Breast epithelium (tissue), 4 donors: ENCODE measurements at places on chromosomes 2 and 18.

DNA sequence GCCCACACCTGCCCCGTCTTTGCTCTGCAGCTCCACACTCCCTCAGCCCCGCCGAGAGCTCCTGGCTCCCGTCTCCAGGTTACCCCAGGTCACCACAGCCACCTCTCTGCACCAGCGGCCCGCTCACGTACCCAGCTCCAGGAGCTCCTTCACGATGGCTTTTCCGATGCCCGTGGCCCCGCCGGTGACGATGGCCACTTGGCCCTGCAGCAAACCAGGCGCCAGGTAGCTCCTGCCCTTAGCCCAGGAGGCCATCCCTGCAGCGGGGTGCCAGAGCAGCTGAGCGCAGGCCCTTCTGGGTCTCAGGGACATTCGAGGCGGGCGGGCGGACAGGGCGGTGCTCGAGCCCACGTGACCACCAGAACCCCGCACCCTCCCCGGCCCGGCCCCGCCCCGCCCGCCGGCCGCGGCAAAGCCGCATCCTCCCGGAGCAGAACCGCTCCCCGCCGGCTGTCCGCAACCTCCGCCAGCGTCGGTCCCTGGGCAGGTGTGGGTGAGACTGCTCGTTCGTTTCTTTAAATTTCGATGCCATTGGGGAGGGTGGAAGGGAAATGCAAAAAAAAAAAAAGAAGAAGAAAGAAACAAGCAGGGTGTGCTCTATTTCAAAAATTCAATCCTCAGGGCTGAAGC is at the start of the genes PECR and TMEM169:
Gene PECR (minus strand): TSS at position 323 of the 630 bp plus-strand sequence. CDS start 68 bp downstream, at position 255.
Gene TMEM169 (plus strand): TSS at position 433 of the 630 bp plus-strand sequence. CDS start 14,045 bp downstream, outside the sequence.
- peak; percentile 43 for DNase-seq
- no peaks in the 10 kb centered on the region for H3K4me1 ChIP-seq
- H3K4me3 ChIP-seq: peak within 1 kb of the TSS; percentile 67
- H3K27ac ChIP-seq: peak within 1 kb of the TSS; percentile 17

- H3K27ac ChIP-seq: no peak overlapping the region
- DNase-seq: no peak
Measured at GRCh38 chr2:67142071-67142470, 255.1 kb upstream of the ETAA1 start.

DNA sequence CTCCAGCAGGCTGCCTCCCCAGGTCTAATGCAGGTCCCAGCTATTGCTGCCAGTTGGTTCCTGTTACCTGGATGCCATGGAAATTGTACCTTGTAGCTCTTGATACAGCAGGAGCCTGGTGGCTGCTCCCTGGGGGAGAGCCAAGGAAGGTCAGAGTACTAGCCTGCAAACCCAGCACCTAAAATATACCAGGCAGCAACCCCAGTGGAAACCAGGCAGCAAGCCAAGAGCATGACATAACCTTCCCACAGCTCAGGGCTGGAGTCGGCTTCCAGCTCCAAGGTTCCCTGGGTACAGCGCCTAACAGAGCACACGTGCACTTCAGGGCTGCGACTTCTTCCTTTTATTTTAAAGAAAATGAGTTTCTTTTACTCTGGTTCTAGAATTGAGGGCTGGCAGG is 30.3 kb downstream of the TNP1 start:
- no peak overlapping the region for H3K27ac ChIP-seq
- no peaks in the 10 kb centered on the region for H3K27me3 ChIP-seq
- peak; percentile 50 for DNase-seq
- no peaks in the 10 kb centered on the region for H3K36me3 ChIP-seq

DNA sequence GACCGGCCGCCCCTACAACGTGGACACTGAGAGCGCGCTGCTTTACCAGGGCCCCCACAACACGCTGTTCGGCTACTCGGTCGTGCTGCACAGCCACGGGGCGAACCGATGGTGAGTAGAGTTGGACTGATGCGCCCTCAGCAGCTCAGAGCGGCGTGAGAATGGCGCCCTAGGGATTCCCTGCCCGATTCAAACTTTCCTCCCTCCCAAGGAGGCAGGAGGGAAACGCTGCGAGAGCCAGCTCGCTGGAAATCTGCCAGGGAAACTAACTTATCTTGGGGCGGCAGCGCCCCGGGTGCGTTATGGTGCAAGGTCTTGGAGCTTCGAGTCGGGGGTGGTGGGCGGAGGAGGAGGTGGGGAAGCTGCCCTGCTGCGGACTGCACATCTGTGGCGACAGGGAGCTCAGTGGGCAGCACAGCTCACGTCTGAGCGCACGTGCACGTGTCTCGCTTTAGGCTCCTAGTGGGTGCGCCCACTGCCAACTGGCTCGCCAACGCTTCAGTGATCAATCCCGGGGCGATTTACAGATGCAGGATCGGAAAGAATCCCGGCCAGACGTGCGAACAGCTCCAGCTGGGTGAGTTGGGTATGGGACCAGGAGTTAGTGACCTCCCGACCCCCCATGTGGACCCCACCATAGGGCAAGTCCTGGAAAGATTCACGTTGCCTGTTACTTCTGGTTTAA is 697 bp downstream of the ITGA4 start:
- peaks cover 7% of the 10 kb centered on the region for H3K27me3 ChIP-seq
- peak overlapping the region; percentile 84 for H3K4me3 ChIP-seq
- H3K36me3 ChIP-seq: no peaks in the 10 kb centered on the region
- no peaks in the 10 kb centered on the region for H3K4me1 ChIP-seq
- DNase-seq: no peak
- H3K27ac ChIP-seq: peak overlapping the region; percentile 3

DNA sequence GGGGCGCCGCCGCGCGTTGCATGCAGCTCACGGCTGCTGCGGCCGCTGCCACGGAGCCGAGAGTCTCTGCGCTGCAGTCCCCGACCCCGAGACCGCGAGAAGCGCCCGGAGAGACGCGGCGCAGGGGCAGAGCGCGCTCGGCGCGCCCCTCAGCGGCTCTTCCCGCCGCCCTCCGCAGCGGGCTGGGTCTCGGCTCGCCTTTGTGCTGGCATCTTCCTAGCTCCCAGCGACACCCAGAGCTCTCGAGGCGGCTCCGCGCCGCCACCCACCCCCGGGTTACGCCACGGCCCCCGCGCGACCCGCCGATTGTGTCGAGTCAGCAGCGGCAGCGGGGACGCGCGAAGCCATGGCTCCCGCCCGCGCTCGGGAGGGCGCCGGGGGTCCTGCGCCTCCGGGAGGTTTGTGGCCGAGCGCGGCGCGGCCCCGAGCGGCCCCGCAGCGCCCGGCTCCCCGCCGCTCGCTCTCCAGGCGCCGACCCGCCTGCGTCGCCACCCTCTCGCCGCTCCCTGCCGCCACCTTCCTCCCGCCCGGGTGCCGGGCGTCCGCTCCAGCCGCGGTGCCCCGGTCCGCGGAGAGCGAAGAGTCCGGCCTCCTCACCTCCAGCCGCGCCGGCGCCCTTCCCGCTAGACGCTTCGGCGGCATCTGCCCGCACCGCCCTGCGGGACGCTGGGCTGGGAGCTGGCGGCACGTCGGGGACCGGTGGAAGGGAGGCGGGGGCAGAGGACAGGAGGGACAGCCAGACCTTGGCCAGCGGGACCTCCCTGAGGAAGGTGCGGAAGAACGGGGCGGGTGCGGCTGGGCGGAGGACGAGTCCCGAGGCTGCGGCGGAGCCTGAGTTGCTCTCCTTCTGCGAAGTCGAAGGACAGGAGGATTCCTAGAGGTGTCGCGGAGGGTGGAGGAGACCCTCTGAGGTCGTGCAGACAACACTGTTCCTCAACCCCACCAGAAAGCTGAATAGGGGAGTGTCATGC is 46.3 kb upstream of the CCDC150 start:
- H3K36me3 ChIP-seq: no peaks in the 10 kb centered on the region
- peak within 1 kb of the TSS; percentile 63 for H3K4me3 ChIP-seq
- DNase-seq: no peak
- H3K4me1 ChIP-seq: no peaks in the 10 kb centered on the region
- H3K27ac ChIP-seq: peak within 1 kb of the TSS; percentile 54
